ENCODE measurements at places on chromosomes 11 and 22. TPM values are rescaled to one million over a fixed set of nuclear protein-coding genes. Genes with fewer than 3 reads are reported as not detected.

Gene CHRNA10
- 1.4 TPM for total RNA-seq

Gene TMEM191B
- total RNA-seq, result 3.5 TPM

Gene NAALAD2
- not detected for total RNA-seq

Gene AHNAK
- total RNA-seq, result 852 TPM

Gene CDC42BPG
- 11.6 TPM for total RNA-seq

- H3K36me3 ChIP-seq, result peaks cover 21% of the 10 kb centered on the region
- H3K27ac ChIP-seq, result no peak overlapping the region
- no peak for DNase-seq
- H3K4me1 ChIP-seq, result peaks cover 6% of the 10 kb centered on the region
Measured at GRCh38 chr11:66849501-66850234, 6.4 kb downstream of the RCE1 start.

DNA sequence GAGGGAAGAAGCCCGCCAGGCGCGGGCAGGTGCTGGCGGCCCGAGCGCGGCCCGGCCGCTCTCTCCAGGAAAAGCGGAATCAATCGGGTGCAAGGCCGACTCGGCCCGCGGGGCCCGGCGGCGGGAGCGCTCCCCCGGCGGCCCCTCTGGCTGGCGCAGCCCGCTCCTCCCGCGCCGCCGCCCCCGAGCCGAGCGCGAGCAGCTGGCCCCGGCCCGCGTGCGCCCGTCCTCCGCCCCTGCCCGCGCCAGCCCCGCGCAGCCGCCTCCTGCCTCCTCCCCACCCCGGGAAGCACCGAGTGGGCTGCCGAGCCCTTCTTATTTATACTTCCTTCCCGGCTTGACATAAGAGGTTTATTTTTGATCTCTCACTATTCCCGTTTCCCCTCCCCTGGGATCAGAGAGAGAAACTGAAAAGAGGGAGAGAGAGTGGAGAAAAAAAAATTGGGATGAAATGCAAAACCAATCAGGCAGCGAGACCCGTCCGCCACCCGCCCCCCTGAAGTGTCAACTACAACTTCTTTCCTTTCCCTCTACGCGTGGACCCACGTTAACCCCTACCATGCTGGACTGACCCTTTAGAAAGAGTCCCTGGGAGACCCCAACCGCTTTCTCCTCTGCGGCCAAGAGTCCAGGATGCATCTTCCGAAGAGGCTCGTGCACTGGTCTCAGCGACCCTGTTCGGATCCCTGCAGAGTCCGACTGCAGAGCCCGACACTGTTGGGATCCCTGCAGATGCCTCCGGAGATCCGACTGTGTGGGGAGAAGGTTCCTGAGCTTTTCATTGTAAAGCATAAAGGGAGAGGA is at the start of gene ADAMTS8:
TSS of gene ADAMTS8 (minus strand) at position 294 of the 804 bp plus-strand sequence. CDS start 323 bp downstream, outside the sequence.
- H3K36me3 ChIP-seq, result no peaks in the 10 kb centered on the region
- H3K4me1 ChIP-seq, result peaks cover 4% of the 10 kb centered on the region
- no peak within 1 kb of the TSS for H3K4me3 ChIP-seq
- H3K27ac ChIP-seq, result no peak within 1 kb of the TSS

DNA sequence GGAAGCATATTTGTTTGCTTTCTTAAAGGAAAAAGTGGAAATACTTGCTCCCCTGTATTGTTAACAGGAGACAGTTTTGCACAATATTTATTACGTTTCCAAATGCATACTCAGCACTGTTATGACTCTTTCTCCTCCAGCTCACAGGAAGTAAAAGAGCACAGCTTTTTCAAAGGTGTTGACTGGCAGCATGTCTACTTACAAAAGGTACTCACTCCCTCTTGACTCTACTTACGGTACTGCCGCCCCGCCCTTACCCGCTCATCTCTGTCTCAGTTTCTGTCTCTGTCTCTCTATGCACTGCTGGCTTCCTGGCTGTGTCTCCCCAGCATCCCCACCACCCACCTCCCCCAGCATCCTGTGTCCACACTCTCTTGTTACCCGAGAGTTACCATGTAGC is 32.2 kb upstream of the MYO18B start:
- no peak for DNase-seq
- peak overlapping the region; percentile 34 for H3K27ac ChIP-seq
- peak overlapping the region; percentile 34 for H3K4me3 ChIP-seq
- H3K27me3 ChIP-seq, result no peaks in the 10 kb centered on the region
- peaks cover 6% of the 10 kb centered on the region for H3K4me1 ChIP-seq

GRCh38 chr11:56890584-56891305 is 98.0 kb upstream of the OR5AK2 start:
- no peak for DNase-seq
- no peaks in the 10 kb centered on the region for H3K27me3 ChIP-seq
- no peak overlapping the region for H3K27ac ChIP-seq
- no peaks in the 10 kb centered on the region for H3K36me3 ChIP-seq

- H3K4me1 ChIP-seq, result no peaks in the 10 kb centered on the region
- no peaks in the 10 kb centered on the region for H3K36me3 ChIP-seq
- DNase-seq, result no peak
- H3K27me3 ChIP-seq, result no peaks in the 10 kb centered on the region
- no peak overlapping the region for H3K27ac ChIP-seq
- no peak overlapping the region for H3K4me3 ChIP-seq
Measured at GRCh38 chr11:58390551-58391063, 16.1 kb downstream of the OR5B3 start.

GRCh38 chr11:96097844-96098421 is 174.0 kb upstream of the MTMR2 start:
- H3K4me3 ChIP-seq, result no peak overlapping the region
- no peaks in the 10 kb centered on the region for H3K27me3 ChIP-seq
- H3K27ac ChIP-seq, result no peak overlapping the region
- H3K4me1 ChIP-seq, result no peaks in the 10 kb centered on the region

DNA sequence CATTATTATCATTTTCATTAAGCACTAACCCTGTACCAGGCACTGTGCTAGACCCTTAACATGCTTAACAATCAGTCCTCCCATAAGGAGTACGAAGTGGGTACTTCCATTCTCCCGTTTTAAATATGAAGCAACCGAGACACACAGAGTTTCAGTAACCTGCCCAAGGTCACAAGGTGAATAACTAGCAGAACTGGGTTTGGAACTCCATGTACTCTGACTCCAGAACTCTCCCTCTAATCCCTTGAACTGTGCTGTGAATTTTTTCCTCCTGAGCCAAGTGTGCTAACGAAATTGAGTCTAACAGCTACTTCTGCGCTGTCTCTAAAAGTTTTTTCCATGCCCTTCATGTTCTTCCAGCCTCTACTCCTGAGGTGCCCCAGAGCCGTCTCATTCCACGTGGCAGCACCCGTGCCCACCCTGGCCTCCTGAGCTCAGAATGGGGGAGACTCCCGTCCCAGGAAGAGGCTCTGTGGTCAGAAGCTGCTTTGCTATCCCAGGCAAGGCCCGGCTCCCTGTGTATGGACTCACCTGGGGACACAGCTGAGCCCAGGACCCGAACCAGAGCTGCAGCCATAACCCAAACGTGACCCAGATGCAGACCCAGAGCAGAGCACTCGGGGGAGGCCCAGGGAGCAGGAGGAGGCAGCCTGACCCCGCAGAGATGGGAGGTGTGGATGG is 8.6 kb upstream of the TRIM29 start:
- DNase-seq, result no peak
- H3K27me3 ChIP-seq, result no peaks in the 10 kb centered on the region
- H3K27ac ChIP-seq, result no peak overlapping the region

DNA sequence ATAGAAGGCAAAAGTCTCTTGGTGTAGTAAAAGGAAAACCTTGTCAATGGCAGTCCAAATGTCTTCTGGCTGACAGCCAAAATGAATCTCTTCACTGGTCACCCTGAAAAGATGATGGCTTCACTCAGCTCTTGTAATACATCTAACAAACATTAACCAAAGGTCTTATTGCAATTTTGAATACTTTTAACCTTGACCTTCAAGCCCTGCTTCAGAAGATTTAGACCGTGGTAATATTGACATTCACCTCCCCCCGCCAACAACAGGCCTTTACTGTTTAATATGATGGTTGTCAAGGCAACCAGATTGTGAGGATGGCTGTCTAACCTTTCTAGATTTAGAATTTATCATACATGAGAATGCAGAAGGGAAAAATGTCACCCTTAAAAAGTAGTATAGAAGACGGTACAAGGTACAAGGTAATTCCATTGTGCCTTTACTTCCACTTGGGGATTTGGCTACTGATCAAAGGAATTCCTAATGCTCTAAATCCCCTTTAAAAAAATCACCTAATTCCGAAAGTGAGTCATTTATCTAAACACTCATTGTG is 342.3 kb downstream of the LARGE1 start:
- H3K4me1 ChIP-seq, result no peaks in the 10 kb centered on the region
- no peak overlapping the region for H3K27ac ChIP-seq
- no peaks in the 10 kb centered on the region for H3K36me3 ChIP-seq
- no peaks in the 10 kb centered on the region for H3K27me3 ChIP-seq

DNA sequence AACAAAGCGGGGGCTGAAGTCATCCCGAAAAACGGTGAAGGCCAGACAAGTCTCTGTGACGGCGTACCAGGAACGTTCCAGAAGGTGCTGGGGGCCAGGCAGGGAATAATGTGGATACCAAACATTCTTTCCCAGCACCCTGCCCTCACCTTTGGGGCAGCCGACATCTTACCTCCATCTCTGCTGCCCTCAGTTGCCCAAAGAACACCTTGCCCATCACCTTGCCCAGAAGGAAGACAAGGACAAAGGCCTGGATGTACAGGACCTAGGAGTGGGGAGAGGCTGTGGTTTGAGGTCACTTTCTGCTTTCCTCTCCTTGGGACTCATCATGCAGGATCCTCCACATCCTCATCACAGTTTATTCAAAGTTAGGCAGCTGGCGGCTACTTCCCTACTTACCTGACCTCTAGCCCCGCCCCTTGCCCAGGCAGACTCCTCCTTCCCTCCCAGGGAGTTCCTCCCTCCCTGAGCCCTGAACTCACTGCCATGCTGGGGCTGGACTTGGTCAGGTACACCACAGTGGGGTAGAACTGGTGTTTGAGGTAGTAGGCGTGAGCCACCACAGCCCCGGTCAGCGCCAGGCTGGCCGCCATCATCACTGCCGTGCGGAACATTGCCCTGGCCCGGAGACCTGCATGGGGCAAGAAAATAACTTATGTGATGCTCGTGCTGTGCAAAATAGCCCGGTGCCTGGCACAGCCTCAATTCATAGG is 1.2 kb downstream of the SYVN1 start:
- no peak for DNase-seq
- H3K4me3 ChIP-seq, result peak overlapping the region; percentile 78
- peak overlapping the region; percentile 99 for H3K27ac ChIP-seq
- peaks cover 45% of the 10 kb centered on the region for H3K36me3 ChIP-seq

- no peaks in the 10 kb centered on the region for H3K27me3 ChIP-seq
- no peak overlapping the region for H3K27ac ChIP-seq
- H3K4me1 ChIP-seq, result no peaks in the 10 kb centered on the region
Measured at GRCh38 chr11:44010789-44011251, 37.0 kb upstream of the ACCSL start.

- H3K36me3 ChIP-seq, result no peaks in the 10 kb centered on the region
- no peak for DNase-seq
- no peaks in the 10 kb centered on the region for H3K4me1 ChIP-seq
- no peak overlapping the region for H3K27ac ChIP-seq
- no peaks in the 10 kb centered on the region for H3K27me3 ChIP-seq
Measured at GRCh38 chr11:117481036-117481435, 153.4 kb downstream of the CEP164 start.

- no peaks in the 10 kb centered on the region for H3K27me3 ChIP-seq
- no peaks in the 10 kb centered on the region for H3K4me1 ChIP-seq
- no peaks in the 10 kb centered on the region for H3K36me3 ChIP-seq
- no peak for DNase-seq
- H3K4me3 ChIP-seq, result no peak overlapping the region
Measured at GRCh38 chr11:26229257-26229656, 102.7 kb upstream of the ANO3 start.

GRCh38 chr11:56271092-56271491 is 2.9 kb upstream of the OR5T1 start:
- H3K27ac ChIP-seq, result no peak overlapping the region
- no peak for DNase-seq
- no peak overlapping the region for H3K4me3 ChIP-seq
- H3K27me3 ChIP-seq, result no peaks in the 10 kb centered on the region
- no peaks in the 10 kb centered on the region for H3K36me3 ChIP-seq

DNA sequence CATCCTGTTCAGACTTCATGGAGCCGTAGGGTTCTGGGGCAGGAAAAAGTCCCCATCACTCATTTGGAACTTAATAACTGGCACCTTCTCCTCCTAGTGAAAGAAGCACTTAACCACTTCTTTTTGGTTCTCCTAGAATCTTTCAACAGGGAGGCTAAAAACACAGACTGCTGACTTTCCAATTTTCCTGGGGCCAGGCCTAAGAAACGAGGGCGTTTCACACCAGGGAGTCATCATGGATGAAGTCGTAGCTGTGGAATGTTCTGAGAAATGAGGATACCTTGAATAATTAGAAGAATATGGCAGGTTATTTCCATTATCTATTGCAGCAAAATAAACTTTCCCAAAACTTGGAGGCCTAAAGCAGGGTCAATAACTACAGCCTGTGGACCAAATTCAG is 26.0 kb upstream of the API5 start:
- H3K27me3 ChIP-seq, result no peaks in the 10 kb centered on the region
- no peak overlapping the region for H3K4me3 ChIP-seq
- H3K27ac ChIP-seq, result no peak overlapping the region
- H3K4me1 ChIP-seq, result no peaks in the 10 kb centered on the region
- H3K36me3 ChIP-seq, result no peaks in the 10 kb centered on the region
- DNase-seq, result no peak

DNA sequence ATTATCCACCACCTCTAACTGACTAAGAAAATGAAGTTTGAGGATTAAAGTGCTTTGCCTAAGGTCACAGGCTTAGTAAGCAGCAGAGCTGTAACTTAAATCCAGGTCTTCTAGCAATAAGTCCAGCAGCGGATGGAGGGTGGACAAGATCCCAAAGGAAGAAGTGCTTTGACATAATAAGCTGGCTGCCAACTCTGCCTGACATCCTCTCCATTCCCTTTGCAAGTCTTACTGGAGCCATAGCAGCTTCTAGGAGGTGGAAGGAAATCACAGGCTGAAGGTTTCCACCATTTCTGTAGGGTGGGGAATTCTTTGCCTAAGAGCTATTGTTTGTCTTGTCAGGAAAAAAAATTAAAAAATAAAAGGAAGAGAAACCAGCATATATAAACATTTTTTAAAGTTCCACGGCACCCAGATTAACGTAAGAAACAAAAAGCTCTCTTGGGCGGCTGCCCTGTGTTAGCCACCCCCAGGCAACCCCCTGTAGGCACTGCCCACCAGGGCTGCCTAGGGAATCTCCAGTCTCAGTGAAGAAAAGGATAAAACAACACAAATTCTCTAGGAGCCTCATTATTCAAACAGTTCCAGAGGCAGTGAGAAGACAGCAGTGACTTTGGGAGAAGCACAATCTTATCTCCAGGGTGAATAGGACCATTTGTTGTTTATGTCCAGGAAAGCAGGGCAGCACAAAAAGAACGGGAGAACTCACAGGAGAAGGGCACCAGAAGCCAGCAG is 380.8 kb upstream of the CADM1 start:
- DNase-seq, result no peak
- H3K4me3 ChIP-seq, result no peak overlapping the region
- no peaks in the 10 kb centered on the region for H3K36me3 ChIP-seq
- no peak overlapping the region for H3K27ac ChIP-seq
- H3K4me1 ChIP-seq, result no peaks in the 10 kb centered on the region
- H3K27me3 ChIP-seq, result no peaks in the 10 kb centered on the region

- DNase-seq, result no peak
- peaks cover 88% of the 10 kb centered on the region for H3K36me3 ChIP-seq
- no peak overlapping the region for H3K4me3 ChIP-seq
- peak overlapping the region; percentile 44 for H3K27ac ChIP-seq
- no peaks in the 10 kb centered on the region for H3K27me3 ChIP-seq
Measured at GRCh38 chr22:20580179-20580578, 72.8 kb downstream of the MED15 start.
